Activated T-cell treated with anti-CD3 and anti-CD28 coated beads, Interleukin-2, amount 50 U/mL, for 4 hours (primary cell): ENCODE measurements at places on chromosomes 13 and 19.
A peak's percentile ranks its signal among the peaks of the same experiment; 100 is the strongest.

DNA sequence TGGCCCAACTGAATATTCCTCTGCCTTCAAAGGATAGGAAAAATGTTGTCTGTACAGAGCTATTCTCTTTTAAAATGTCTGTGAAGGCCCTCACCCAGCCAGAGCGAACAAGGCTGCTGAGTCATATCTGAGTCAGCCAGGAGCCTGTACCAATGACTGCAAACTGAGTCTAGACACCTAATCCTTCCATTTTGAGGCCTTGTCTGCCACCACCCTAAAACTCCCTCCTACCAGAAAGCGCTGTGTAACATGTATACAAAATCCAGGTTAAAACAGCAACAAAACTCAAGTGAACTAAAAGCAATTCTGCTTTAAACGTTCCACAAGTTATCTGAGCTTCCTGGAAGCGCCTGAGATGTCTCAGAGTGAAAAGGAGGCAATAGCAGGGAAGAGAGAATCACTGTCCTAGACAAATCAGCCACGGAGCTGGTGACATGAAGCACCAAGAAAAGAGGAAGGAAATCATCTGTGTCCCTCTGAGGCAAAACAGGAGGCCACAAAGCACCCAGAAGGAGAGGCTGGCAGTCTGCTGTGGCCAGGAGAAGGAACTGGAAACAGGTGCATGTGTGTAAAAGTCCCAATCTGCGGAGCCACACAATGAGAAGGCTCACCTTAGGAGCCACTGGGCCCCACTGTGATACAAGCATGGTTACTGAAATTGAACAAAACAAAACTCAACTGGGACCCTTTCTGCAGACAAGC, 10.2 kb downstream of the DHRS12 start:
- DNase-seq, result peak; percentile 50

- no peak for DNase-seq
Observed at GRCh38 chr13:49112782-49113525, 107.2 kb upstream of the MLNR start.

- no peak for DNase-seq
Observed at GRCh38 chr19:43570174-43570791, 5.0 kb downstream of the XRCC1 start.

DNA sequence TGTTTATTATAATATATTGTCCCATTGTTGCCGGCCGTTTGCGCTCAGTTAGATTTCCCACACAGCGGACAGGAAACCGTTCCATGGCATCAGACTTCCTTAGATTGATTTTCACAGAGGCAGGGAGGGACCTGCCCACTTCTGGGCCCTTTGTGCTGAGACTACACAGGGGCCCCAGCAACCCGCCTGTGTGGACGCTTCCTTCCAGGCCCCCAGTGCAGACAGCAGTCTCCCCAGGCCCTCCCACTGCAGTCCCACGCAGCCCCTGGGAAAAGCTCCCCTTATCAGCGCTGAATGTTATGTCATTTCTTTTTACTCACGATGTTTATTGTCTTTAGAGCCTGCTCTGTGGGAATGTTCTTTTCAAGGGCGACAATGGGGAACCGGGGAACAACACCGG, 351.7 kb upstream of the ARGLU1 start:
- no peak for DNase-seq

GRCh38 chr13:78015782-78016181, 97.2 kb upstream of the EDNRB start:
- DNase-seq, result no peak

GRCh38 chr19:29708554-29709439, 6.3 kb downstream of the C19orf12 start:
- DNase-seq, result no peak

DNA sequence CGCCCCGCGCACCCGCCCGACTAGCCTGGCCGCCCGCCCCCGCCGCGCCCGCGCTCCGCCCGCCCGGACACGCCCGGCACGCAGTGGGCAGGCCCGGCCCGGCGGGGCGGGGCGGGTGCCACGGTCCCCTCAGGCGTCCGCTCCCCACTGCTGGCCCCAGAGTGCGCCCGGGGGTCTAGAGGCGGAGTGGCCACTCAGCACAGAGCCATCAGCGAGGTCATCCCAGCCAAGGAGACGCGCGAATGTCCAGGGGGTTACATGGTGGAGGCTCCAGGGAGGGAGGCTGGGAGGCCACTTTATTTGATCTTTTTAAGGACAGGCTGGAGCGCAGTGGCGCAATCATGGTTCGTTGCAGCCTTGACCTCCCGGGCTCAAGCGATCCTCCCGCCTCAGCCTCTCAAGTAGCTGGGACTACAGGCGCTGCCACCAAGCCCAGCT, 236 bp upstream of the TINCR start:
- no peak for DNase-seq

DNA sequence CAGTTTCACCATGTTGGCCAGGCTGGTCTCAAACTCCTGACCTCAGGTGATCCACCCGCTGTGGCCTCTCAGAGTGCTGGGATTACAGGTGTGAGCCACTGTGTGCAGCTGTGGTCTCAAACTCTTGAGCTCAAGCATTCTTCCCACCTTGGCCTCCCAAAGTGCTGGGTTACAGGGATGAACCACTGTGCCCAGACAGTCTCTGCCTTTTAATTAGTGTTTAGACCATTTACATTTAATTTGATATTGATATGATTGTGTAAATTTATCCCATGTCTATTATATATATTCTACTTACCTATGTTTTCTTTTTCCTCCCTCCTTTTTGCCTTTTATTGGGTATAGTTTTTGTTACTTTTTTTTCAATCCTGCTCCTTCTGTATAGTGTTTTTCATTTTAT, 1.9 kb downstream of the NFKBIB start:
- no peak for DNase-seq

DNA sequence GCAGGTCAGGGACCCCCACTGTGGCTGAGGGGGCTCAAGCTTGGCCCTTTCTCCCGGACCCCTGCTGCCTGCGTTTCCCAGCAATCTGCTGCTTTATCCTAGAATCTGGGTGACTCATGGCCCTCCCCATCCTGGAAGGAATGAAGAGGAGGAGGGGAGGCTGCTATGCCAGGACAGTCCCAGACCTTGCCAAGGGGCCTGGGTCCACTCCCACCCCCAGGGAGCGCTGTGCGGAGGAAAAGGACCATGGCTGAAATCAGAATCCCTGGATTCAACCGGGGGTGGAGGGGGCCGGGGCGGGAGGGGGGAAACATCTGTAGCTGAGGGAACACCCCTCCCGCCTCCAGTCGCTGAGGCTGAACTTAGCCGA, 20.5 kb downstream of the ZNF114 start:
- no peak for DNase-seq

- DNase-seq, result no peak
Observed at GRCh38 chr13:74253161-74253560, 119.0 kb upstream of the KLF12 start.

GRCh38 chr13:62280590-62280989, 864.9 kb upstream of the PCDH20 start:
- no peak for DNase-seq

- DNase-seq, result peak; percentile 50
Observed at GRCh38 chr19:35710784-35711723, 6.7 kb downstream of the ZBTB32 start.

DNA sequence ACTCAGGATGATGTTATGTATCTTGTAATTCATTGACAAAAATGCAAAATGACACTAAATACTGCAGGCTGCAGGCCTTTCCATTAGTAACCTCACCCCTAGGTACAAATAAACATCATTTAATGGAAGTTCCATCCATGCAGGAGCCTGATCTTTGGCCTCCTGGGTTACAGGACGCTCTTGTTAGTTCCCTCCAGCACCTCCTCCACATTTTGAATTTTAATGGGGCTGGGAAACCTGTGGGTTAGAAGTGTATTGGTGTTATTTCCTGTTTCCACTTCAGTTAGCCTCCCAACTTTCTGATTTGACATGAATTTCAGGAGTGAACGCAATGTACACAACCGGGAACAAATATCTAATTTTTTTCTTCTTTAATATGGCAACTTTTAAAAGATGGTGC, 237.1 kb upstream of the ARGLU1 start:
- no peak for DNase-seq

GRCh38 chr13:109272595-109273325, 513.6 kb downstream of the IRS2 start:
- DNase-seq, result no peak

DNA sequence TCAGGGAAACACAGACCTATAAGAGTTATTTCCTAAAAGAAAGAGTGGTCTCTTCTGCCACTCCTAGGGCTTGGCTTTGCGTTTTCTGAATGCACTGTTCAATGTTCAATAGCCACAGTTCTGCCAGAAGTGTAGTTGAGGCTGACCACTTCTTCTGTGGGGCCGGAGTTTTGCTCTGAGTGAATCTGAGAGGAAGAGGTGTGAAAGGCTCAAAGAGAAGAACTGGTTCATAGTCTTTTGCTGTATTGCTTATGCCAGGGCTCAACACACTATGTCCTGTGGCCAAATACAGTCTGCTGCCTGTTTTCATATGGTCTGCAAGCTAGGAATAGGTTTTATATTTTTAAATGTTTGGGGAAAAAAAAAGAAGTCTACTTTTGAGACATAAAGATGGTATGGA, 128.2 kb downstream of the STOML3 start:
- no peak for DNase-seq

DNA sequence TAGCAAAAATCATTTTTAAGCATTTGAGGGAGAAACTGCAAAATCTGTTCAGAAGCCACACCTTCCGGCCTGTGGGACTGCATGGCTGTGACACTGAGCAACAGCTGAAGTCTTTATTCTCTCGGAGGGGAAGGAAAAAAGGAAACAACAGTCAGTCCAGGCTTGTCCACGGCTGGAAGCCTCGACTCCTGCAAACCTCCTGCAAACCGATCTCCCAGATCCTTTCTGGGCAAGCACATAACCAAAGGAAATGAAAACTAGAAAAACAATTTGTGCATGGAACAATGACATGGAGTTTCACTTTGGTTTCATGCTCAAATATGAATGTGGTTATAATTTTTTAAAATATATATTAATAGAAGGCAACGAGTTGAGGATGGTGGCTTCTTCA, 1.0 kb downstream of the COL4A1 start:
- no peak for DNase-seq

GRCh38 chr19:14059093-14059480, 2.8 kb downstream of the PALM3 start:
- peak; percentile 45 for DNase-seq

DNA sequence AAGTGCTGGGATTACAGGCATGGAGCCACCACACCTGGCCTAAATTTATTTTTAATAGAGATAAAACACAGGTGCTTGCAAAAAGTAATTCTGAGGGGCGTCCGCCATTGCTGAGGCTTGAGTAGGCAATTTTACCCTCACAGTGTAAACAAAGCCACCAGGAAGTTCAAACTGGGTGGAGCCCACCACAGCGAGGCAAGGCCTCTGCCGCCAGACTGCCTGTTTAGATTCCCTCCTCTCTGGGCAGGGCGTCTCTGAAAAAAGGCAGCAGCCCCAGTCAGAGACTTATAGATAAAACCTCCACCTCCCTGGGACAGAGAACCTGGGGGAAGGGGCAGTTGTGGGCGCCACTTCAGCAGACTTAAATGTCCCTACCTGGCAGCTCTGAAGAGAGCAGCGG, 50.7 kb downstream of the B3GLCT start:
- DNase-seq, result no peak
